ENCODE measurements at places on chromosomes 12 and 14. TPM values are rescaled to one million over a fixed set of nuclear protein-coding genes. Genes with fewer than 3 reads are reported as not detected.

DNA sequence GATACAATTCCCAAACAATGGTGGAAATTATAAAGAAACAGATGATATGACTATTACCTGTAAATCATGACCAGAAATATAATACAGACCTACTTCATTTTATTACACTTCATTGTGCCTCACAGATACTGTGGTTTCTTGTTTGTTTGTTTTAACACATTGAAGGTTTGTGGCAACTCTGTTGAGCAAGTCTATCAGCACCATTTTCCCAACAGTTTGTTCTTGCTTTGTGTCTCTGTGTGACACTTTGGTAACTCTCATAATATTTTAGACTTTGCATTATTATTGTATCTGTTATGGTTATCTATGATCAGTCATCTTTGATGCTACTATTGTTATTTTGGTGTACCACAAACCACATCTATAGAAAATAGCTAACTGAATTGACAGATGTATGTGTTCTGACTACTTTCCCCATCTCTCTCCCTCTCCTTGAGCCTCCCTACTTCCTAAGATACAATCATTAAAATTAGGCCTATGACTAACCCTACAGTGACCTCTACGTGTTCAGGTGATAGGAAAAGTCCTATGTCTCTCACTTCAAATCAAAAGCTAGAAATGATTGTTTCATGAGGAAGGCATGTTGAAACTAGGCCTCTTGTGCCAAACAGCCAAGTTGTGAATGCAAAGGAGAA, 49.1 kb downstream of the FBXO33 start:
- H3K36me3 ChIP-seq = no peaks in the 10 kb centered on the region
- DNase-seq = no peak
- no peaks in the 10 kb centered on the region for H3K27me3 ChIP-seq

DNA sequence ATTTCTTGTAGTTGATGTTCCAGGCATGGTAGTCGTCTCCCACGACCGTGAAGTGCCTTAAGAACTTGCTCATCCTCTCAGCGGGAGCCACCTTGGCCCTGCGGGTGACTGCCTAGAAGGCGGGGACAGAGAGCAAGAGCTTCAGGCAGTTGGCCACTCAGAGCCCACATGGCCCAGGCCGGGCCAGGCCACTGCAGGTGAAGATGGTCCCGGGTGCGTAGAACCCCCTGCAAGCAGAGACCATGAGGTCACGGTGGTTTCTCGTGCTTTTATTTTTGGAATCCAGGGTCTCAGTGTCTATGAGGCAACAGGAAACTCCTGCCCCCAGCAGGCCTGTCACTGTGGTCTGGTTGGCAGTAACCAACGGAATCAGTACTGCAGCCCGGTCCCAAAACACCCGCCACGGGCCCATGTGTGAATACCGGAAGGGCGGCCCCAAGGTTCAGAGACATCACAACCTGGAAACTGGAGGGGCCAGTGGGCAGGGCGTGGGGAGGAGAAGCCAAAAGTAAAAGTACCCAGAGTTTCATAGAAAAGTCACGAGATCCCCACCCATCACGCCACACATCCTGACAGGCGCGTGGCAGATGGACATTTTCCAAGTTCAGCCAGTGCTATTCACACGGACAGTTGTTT, 27.5 kb downstream of the HVCN1 start:
- no peak overlapping the region for H3K4me3 ChIP-seq
- no peaks in the 10 kb centered on the region for H3K27me3 ChIP-seq
- no peaks in the 10 kb centered on the region for H3K4me1 ChIP-seq
- H3K36me3 ChIP-seq = no peaks in the 10 kb centered on the region
- no peak for DNase-seq

GRCh38 chr14:92460916-92461579, 52.5 kb upstream of the RIN3 start:
- H3K4me3 ChIP-seq = no peak overlapping the region
- DNase-seq = no peak
- no peaks in the 10 kb centered on the region for H3K4me1 ChIP-seq
- H3K36me3 ChIP-seq = no peaks in the 10 kb centered on the region

DNA sequence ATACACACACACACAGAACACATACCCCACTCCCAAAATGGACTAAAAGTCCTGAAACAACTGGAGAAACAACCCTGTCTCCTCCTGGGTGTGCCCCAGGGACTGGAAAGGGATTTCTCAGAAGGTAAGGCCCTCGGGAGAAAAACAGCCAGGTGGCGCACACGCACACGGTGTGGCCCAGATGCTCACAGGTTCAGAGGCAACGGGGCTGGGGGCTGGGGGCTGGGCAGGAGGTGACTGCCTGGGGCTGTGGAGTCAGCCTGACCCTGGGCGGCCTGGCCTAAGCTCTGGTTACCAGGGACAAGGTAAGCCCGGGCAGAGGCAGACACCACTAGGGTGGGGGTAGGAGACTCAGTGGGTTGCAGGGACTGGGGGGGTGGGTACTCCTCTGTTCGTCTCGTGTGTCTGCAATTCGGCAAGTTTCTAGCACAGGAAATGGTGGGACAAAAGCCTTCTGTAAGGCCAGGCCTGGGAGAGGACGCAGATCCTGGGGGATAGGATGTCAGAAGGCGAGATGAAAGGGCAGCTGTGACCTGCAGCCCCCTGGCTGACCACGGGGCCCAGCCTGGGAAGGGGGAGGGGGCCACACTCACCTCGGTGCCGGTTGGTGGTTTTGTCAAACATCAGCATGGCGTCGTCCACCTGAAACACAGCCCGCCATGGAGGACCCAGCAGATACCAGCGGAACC, 10.4 kb downstream of the MSI1 start:
- no peaks in the 10 kb centered on the region for H3K36me3 ChIP-seq
- H3K4me3 ChIP-seq = no peak overlapping the region
- H3K27ac ChIP-seq = no peak overlapping the region
- DNase-seq = no peak

DNA sequence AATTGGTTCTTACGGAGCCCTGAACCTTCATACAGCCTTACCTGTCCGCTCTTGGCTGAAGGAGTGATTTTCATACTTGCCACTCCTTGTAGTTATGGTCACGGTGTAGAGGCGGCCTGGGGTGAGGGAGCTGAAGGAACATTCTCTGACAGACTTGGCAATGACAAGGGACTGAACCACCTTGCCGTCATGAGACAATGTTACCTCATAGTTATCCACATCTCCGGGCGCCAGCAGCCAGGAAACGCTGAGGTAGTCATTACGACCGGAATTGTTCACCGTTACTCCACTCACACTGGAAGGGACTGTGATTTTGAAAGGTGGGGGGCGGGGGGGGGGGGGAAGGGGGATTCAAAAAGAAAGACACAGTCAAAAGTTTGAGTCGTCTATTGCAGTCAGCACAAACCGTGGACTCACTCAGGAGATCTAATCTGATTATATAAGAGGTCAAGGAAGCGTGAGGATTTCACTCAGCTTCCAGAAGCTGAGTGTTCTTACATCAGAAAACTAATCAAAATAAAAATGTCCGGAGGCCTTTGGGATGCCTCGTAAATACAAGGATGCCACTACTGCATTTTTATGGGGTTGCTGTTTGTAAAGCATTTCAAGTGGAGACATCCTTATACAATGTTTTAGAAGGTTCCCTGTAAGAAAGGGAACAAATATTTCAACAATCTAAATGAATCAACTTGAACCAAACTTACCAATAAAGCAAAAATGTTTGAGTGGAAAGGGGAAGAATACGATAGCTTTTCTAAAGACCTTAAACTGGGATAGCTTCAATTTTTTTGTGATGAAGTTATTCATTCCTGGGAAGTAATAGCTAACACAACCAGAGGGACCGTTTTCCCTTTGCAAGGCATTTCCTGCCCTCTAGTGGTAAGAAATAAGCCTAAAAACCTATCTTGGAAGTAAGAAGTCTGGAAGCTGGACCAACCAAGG, 60.6 kb downstream of the PTPRB start:
- no peak overlapping the region for H3K27ac ChIP-seq
- DNase-seq = peak; percentile 86
- peaks cover 3% of the 10 kb centered on the region for H3K27me3 ChIP-seq
- H3K4me1 ChIP-seq = peaks cover 6% of the 10 kb centered on the region

- H3K4me1 ChIP-seq = no peaks in the 10 kb centered on the region
- no peaks in the 10 kb centered on the region for H3K27me3 ChIP-seq
- no peak for DNase-seq
- no peak overlapping the region for H3K27ac ChIP-seq
- H3K36me3 ChIP-seq = no peaks in the 10 kb centered on the region
These were observed 70.0 kb upstream of the BICD1 start for GRCh38 chr12:32036477-32037263.

DNA sequence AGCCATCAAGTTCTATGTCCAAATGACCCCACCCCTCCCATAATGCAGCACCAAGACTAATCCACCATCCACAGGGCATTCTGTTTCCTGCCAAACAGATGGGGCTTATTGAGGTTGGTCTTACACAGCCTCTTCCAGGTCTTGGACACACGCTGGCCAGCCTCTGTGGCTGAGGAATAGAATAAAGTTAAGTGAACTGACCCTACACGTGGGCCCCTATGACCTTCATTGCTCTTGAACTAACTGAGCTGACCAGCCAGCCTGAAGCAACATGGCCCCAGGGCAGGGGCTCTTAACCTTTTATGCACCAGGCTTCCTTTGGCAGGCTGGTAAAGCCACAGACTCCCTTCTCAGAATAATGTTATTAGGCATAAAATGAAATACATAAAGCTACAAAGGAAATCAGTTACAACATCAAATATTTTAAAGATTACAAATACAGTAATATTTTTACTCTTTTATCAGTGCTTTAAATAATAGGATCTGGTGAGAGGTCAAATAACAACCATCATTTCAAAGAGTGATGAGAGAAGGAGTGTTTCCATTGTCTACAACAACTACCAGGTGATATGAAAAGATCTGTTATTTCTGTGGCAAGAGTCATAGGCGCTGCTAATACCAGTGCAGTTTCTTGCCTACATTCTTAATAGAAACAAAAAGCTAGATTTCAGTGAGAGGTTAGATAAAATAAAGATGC, 192.9 kb upstream of the NUDT4 start:
- no peaks in the 10 kb centered on the region for H3K36me3 ChIP-seq
- DNase-seq = no peak
- no peaks in the 10 kb centered on the region for H3K27me3 ChIP-seq
- H3K27ac ChIP-seq = no peak overlapping the region

Gene TAS2R9
- not detected for total RNA-seq

Gene RPGRIP1
- 0.86 TPM for total RNA-seq

Gene C14orf39
- total RNA-seq = 1.5 TPM

Gene CLEC9A
- not detected for total RNA-seq

All from A673 (cell line).